ENCODE measurements at places on chromosomes 2 and 18. TPM values are rescaled to one million over a fixed set of nuclear protein-coding genes. Genes with fewer than 3 reads are reported as not detected.

TUBB8B gene
- total RNA-seq, result not detected

VWC2L gene
- total RNA-seq, result under 0.01 TPM

UGT1A9 gene
- total RNA-seq, result not detected

LRATD1 gene
- under 0.01 TPM for total RNA-seq

HNMT gene
- total RNA-seq, result 42.2 TPM

IL1B gene
- 3,994 TPM for total RNA-seq

PMAIP1 gene
- total RNA-seq, result 95.0 TPM

RAB6C gene
- total RNA-seq, result 0.10 TPM

DAW1 gene
- not detected for total RNA-seq

OTOS gene
- not detected for total RNA-seq

ABCG8 gene
- not detected for total RNA-seq

TRIM43B gene
- total RNA-seq, result not detected

ADRA2B gene
- total RNA-seq, result 1.5 TPM

RAMP1 gene
- total RNA-seq, result 2.1 TPM

GAD1 gene
- not detected for total RNA-seq

NETO1 gene
- 1.5 TPM for total RNA-seq

METTL21A gene
- 13.2 TPM for total RNA-seq

GRP gene
- total RNA-seq, result 0.52 TPM

TMEM127 gene
- total RNA-seq, result 51.6 TPM

C1D gene
- 56.6 TPM for total RNA-seq

ANKRD62 gene
- not detected for total RNA-seq

IL36A gene
- not detected for total RNA-seq

HTR2B gene
- total RNA-seq, result not detected

LHCGR gene
- not detected for total RNA-seq
